ENCODE measurements at places on chromosomes 4 and X.

GRCh38 chrX:40402831-40403533 is 177.8 kb upstream of the ATP6AP2 start:
- peak; percentile 67 for DNase-seq

- DNase-seq = no peak
Observed at GRCh38 chr4:91325495-91325894, 978.3 kb upstream of the GRID2 start.

DNA sequence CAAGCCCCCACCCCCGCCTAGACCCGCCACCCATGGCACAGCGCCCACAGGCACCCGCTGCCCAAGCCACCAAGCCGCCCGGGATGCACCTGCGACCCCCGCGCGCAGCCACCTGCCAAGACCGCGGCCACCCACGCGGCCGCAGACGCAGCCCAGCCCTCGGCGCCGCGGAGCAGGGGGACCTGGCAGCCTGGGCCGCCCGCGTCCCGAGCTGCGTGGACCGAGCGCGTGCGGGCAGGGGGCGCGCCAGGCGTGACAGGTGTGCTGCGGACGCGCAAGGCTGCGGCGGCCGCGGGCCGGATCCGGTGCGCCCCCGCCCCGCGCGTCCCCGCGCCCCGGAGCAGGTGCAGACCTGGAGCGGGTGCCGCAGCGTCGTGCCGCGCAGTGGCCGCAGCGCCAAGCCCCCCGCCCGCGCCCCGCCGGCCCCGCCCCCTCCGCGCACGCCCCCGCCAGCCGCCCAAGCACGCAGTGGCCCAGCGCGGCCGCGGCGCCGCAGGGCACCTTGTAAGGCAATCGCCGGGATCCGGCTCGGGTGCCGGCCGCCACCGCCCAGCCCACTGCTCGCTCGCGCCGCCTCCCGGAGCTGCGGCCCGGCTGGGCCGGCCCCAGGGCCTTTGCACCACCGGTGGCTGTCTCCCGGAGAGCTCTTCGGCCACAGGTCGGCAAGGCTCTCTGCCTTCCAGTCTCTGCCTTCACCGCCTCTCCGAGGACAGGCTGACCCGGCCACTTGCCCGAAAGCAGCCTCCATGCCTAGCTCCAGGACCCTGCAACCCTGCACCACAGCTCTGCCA is at the start of gene PNCK:
PNCK (minus strand) TSS at position 386 of the 791 bp plus-strand sequence. CDS start 737 bp downstream, outside the sequence.
- no peak for DNase-seq

GRCh38 chr4:84239278-84239845 is 259.7 kb downstream of the NKX6-1 start:
- DNase-seq = no peak

DNA sequence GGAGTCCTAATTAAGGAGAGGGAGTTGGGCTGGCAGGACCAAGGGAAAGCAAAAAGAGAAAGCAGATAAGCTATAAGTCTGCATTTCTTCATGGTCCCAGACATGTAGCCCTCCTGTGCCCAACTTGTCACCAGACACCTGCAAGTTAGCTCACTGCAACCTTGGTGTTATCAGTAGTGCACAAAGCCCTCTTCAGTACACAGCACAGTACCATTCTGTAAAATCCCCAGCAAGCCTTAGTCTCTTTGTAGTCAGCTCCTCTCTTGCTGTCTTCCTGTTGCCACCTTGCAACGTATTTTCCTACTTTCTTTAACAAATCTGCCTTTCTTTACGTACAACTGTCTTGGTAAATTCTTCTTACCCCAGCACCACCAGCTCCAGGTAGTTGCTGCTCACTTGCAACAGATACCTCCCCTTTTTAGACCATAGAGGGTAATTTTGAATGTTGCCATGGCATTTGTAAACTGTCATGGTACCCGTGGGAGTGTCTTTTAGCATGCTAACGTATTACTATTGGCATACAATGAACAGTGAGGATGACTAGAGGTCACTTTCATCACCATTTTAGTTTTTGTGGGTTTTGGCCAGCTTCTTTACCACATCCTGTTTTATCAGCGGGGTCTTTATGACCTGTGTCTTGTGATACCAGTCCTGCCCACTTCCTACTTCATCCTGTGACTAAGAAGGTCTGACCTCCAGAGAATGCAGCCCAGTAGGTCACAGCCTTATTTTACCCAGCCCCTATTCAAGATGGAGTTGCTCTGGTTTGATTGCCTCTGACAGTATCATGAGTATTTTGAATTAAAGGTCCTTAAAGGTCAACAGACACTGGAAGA is 28.3 kb upstream of the AP1S2 start:
- peak; percentile 82 for DNase-seq

DNA sequence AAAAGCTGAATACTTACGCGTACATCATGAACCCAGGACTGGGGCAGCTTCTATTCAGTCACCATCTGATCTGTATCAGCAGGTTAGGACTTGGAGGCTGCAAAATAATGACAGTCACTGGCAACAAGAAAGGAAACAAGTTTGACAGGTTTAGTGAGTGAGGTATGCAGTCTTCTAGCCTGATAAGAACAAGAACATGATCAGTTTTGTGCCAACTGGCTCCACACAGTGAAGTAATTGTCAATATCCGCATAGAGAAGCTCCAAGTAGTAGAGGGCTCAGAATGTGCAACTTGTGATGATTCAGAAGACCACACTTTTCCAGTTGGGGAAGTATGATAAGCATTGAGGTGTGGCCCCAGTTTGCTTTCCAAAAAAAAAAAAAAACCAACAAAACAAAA is at the start of gene TMPRSS11F:
TMPRSS11F (minus strand) TSS at position 77 of the 400 bp plus-strand sequence; CDS start at position 28, 49 bp downstream.
- no peak for DNase-seq

DNA sequence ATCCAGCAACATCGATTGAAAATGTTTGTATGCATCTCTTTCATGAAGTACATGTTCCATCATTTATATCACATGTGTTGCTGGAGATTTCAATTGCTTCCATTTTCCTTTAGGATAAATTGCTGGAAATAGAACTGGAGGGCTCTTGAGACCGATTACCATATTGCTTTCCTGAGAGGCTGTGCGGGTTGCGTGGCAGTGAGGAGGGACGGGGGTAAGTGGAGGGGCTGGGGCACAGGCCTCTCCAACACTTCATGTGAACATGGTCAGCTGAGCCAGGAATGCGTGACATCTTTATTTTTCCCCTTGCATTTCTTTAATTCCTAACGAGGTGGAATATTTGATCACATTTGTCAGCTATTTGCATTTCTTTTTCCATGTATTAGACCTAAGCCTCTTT is 144.6 kb downstream of the TBL1X start:
- DNase-seq = no peak

- no peak for DNase-seq
Observed at GRCh38 chr4:82090717-82091116, 283.1 kb downstream of the HNRNPD start.

GRCh38 chr4:1208970-1209704 is 36.8 kb upstream of the SPON2 start:
- no peak for DNase-seq

GRCh38 chr4:139907001-139907809 is 241.6 kb downstream of the MGST2 start:
- DNase-seq = no peak

- no peak for DNase-seq
Observed at GRCh38 chrX:13863324-13863723, 46.4 kb upstream of the GPM6B start.

DNA sequence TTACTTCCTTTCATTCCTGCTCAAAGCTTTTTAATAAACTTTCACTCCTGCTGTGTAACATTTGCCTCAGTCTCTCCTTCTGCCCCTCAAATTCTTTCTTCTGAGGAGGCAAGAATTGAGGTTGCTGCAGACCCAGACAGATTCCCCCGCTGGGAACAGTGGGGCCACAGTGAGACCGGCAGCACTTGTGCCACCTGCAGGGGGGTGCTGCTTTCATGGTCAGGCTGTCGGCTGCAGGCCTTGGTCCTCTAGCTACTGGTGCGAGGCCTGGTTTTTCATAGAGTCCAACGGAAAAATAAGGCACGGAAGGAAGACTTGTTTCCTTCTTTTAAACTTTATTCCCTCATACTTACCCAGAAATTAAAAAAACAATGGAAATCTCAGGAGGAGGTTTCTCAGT is 296.7 kb downstream of the NR3C2 start:
- DNase-seq = no peak

DNA sequence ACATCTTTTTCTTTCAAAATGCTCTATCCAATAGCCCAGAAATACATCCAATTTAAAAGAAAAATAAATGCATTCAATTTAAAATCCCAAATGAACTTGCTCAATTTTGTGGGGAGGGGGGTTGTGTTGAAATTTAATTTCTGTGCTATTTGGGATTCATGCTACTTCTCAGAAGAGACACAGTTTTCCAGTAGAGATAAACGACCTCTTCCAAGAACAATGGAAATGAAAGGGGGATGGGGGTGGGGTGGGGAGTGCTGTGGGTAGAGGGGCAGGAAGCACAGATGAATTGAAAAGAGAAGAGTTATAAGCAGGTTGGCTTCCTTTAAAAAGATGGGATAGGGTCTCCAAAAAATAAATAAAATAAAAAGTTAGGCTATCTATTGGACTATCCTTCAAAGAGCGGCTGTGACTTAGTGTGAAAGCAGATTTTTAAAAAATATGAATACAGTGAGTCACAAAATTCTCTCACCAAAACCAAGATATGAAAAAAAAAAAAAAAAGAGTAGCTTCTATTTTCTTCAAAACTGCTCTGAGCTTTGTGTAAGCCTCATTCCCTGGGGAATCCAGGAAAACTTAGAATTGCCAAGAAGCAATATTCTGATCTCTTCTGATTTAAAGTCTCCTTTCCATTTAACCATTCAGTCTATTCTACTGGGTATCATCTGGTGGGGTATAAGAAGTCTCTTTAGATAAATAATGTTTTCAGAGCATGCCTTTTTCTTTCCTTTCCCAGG is 324.3 kb downstream of the PTTG2 start:
- no peak for DNase-seq

DNA sequence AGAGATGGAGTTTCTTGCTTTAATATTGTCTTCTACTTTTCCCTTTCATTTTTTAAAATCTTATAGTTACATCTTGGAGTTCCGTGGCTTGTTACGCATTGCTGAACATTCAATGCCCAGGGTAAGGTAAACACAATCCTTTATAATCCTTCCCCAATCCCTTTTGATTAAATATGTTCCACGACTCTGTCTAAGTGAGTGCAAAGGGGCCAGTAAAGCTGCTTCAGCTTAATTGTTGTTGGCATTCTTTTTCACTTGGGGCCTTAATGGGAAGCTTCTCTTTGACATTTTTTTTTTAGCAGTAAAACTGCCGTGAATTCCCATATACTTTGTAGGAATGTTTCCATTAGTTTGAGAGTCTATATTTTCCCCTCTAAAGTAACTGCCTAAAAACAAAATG is 1028.1 kb downstream of the C4orf33 start:
- DNase-seq = no peak

DNA sequence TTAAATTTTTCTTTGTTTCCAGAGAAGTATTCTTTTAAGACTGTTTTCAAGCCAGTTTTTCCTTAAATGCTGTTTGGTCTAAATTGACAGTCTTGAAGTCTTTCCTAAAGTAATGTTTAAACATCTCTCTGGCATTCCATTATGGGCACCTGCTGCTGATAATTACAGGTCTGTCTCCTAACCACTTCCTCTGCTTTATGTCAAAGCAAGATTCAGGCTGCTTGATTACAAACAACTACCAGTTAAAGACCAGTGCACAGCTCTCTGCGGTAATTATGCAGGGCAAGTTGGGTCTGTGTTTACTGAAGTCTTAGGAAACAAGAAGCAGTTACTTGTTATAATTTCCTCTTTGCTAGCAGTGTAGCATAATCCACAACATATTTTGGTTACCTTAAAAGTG is 17.6 kb downstream of the UNC5C start:
- no peak for DNase-seq

GRCh38 chrX:56793521-56794320 is 64.7 kb downstream of the NBDY start:
- DNase-seq = no peak

DNA sequence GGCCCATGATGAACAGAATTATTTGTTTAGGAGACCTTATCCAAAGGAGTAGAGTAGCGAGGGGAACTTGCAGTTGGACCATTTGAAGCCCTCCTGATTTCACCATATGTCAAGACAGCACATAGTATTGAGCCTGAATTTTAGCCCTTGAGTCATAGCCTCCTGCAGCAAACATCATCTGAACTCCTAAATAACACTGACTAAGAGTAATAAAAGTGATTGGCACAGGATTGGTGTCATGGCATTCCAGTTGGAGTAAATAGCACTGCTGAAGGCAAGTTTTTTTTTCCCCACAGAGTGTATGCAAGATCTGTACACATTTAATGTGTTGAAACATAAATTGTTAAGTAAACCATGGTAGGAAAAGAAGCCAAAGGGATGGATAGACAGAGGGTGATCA is 89.0 kb downstream of the COMMD8 start:
- no peak for DNase-seq

- no peak for DNase-seq
Observed at GRCh38 chrX:77444545-77444944, 2.6 kb upstream of the FGF16 start.

DNA sequence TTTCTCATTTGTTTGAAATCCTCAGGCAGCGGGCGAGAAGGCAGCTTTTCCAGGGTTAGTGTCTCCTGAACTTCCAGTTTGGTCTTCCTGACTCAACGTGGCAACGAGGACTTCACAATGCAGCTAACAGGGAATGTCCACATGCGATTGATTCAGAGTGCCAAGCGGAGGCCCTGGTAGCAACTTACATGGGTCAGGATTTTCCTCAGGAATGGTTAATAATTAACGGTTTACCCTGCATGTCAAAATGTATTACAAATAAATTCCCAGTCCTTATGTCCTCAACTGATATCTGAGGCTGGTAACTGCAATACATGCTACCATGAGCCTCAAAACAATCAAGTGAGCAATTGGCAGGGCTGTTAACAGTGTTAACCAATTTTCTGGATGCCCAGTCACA is 67.2 kb downstream of the MAP3K15 start:
- DNase-seq = no peak

DNA sequence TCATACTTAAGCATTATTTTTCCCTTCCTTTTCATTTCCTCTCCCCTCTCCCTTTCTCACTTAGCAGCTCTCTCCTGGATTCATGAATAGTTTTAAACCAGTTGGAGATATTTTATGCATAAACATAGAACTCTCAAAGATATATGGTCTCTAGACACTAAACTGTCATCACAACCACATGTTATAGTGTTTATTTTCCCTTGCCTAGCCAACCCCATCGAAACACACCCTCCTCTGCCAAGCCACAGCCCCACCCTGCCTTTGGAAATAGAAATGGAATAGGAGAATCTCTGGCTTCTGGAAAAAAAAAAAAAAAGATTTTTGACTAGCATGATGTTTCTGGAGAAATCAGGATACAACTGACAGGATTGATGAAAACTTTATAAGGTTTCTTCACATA is 64.8 kb upstream of the RBPJ start:
- no peak for DNase-seq

DNA sequence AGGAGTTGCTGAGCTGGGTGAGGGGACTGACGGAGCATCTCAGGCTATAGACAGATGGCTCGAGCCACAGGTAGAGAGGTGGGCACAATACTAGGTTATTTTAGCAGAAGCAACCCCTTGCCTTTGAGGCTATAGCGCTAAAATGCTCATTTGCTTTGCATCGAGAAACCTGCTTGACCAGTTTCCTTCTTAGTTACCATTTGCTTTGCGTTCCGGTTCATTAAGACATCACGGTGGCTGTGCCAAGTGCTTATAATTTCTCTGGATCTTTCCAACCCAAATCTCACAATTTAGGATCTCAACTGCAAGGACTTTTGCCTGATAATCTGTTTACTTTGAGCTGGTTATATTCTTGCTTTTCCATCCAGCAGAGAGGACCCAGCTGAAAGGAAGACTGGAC is 40.8 kb downstream of the DLG3 start:
- no peak for DNase-seq
